Naive thymus-derived CD8-positive, alpha-beta T cell (primary cell): ENCODE measurements at places on chromosomes 11 and 22.

DNA sequence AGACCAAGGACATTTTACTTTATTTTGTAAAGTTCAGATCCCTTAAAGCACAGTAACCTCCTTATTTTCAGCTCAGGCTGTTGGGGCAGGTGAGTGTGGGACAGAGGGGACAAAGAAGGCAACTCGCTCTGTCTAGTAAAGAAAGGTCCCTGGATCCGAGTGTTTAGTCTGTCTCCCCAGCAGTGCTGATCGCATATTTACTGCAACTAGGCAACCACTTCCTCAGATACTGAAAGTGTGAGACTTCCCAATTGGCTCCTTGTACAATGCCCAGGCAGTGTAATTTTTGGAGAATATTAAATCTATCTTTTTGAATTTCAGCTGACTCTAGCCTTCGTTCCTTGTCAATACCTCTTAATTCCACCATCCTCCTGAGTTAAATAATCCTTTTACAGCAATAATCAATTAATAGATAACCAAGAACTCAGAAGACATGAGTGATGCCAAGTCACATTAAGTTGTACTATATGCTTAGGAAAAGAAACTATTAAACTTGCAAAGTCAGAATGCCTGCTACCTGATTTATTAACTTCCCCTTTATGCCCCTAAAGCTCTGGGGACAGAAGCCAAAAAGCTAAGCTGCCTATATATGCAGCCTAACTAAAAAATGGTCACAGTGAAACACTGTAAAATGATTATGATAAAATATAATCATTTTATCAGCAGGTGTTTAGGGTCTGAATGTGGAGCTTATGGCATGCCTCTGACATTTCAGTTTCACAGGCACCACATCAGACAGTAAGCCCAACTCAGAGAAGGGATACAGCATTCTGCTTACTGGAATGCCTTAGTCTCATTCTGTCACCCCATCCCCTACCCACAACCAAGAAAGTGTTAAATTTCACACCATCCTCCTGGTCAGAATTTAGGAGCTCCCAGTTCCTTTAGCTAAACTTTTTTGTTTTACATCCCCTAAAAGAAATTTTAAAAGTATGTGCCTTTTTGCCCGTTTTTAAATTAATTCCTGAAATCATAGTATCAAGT lies 138.7 kb downstream of the TRIM44 start:
- DNase-seq: no peak

DNA sequence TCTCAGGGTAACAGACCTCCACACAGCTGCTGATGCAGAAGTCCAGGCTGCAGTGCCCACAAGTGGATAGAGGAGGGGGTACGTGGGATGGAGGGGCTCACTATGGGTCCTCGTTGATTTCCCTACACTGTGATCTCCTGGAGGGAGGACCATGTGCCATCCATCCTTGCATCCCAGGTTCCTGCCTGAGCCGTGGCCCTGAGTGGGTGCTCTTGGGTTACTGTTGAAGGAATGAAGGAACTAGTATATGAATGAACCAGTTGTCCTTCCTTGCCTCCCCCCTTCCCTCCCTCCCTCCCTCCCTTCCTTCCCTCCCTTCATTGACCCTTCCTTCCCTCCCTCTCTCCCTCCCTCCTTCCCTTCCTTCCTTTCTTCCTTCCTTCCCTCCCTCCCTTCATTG lies 15.4 kb downstream of the APOBEC3B start:
- DNase-seq: no peak

DNA sequence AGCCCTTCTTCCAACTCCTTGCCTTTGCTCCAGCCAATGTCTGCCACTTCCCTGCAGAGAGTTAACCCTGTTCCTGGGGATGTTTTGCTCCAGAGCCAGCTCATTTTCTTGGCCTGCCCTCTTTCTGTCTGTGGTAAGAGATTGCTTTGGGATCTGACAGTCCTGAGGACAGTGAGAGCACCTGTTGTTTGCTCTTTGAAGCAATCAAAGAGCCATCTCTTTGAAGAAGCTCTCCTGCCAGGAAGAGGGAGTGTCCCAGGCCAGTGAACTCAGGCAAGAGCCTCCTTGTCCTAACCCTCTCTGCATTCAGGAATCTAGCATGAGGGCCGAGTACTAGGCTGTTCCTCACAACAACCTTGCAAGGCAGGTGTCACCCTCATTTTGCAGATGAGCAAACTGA lies 42.2 kb downstream of the TRAF6 start:
- no peak for DNase-seq

DNA sequence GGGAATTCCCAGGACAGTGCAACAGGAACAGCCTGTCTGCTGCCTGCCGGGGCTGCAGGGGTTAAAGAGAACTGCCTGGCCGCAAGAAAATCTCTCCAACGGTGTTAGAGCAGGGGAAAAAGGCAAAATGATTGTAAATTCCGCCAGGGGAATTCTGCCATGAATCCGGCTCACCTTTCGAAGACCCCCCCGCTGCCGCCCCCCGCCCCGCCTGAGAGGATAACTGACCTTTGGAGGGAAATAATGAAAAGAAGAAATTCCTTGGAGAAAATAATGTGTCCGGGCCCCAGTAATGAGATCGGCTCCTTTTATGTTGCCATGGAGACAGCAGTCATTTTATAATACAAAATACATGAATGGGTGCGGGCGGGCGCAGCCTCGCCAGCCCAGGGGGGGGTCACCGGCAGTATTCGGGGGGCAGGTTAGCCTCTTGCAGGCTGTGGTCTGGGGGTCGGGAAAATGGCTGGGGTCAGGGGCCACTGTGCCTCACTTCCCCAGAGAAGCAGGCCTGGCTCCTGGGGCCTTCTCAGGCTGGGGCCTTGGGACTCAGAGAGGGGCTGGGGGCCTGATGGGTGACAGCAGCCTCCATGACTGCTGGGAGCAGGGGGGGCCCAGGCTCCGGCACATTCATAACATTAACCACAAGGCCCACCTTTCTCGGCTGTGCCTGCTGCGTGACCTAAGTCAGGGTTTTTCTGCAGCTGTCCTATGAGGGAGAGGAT lies 228.1 kb downstream of the MN1 start:
- no peak for DNase-seq

DNA sequence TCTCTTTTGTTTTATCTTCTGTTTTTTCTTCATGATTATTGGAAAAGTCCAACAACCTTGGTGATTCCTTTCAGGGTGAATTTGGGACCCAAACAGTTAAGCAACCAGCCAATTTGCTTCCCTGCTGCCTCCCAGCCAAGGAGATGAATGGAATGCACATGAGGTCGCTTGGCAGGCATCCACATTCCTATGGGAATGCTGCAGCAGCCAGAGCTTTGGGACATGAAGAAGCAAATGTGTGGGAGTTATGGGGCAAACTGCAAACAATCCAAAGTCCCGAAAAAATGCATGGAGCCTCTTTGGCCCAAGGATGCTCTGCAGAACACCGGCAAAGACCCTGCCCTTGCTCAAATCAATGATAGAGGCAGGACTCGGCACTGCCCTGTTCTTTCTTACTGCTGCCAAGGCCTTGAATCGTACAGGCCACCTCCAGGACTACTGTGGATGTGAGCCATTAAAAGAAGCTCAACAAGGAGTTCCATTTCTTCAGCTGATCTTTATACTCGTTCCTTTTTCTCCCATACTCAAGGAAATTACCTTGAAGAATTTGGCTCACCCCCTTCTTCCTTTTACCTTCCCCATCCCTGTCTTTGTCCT lies 117.3 kb upstream of the TEAD1 start:
- DNase-seq: no peak

GRCh38 chr11:48005831-48006270 lies 25.5 kb downstream of the PTPRJ start:
- DNase-seq: no peak

- DNase-seq: no peak
Measured at GRCh38 chr11:24543771-24544170, 46.9 kb downstream of the LUZP2 start.

DNA sequence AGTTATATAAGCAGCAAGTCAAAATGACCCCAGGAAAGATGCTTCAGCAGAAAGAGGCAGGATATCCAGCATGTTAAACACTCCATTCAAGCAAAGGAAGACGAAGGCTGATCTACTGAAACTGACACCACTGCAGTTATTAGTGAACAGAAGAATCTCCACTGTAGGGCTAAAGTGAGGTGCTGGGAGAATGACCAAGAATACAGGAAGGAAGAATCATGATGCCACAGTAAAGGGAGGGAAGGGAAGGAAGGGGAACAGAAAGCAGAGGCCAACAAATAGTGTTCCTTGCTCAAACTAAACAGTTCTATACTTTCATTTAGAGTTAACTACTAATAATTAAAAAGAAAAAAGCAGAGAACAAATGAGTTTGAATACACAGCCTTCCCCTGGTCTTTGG lies 92.5 kb downstream of the SIK3 start:
- DNase-seq: no peak

DNA sequence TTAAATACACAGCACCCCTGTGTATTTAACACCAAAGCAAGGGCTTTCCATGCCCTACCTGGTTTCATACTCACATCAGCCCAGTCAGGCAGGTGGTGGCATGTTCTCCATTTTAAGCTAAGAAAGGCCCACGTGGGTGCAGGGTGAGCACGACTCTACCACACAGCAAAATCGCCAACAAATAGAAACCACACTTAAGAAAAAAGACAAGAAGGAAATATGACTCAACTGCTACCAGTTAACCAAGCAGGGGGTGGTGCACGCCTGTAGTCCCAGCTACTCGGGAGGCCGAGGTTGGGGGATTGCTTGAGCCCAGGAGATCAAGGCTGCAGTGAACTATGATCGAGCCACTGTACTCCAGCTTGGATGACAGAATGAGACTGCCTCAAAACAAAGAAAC lies 35.2 kb upstream of the TFIP11 start:
- DNase-seq: no peak

- DNase-seq: no peak
Measured at GRCh38 chr22:45775062-45775461, 103.4 kb downstream of the ATXN10 start.

DNA sequence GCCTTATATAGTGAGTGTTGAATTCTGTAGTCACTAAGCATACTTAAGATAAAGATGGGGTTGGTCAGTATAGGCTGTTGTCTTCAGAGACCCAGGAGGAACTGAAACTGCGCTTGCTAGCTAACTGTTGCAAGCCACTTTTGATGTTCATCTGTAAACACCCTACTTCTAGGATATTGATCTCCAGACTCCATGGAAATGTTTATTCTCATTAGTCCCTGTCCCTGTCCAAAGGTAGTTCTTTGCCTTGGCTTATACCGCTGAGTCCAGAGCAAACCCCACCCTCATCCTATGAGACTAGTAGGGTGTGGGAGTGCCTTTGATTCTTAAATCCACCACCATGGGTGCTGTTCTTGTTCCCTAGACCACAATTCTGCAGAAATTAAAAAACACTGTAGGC lies 36.4 kb downstream of the DEPDC5 start:
- no peak for DNase-seq

DNA sequence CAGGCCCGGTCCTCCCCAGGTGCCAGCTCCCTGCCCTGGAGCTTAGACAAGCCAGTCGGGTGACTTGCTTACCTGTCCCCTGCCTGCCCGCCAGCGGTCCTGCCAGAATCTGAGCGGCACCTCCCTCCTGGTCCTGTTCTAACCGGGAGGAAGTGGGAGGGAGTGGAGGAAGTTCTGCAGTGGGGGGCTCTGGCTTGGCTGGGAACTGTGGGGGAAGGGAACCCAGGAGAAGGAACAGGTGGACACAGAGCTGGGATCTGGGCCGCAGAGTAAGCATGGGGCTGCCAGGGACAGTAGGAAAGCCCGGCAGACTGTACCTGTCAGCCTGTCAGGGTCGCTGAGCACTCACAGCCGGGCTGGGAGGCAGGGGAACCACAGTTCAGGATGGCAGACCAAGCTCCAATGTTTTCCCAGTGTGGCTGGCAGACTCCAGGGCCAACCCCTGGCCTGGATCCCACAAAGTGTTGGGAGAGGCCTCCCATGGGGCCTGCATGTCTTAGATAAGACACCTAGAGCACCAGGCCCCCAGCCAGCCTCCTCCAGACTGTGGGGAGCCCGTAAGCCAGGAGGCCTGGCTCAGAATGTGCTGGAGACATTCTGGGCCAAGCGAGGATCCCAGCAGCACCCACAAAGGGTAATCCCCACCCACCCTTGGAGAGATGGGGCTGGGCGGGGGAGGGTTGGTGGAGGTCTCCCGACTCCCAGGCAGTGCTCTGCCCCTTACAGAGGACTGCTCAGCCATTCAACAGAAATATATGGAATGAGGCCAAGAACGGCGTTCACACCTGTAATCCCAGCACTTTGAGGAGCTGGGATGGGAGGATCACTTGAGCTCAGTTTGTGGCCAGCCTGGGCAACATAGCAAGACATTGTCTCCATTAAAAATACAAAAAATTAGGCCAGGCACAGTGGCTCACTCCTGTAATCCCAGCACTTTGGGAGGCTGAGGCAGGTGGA lies 2.3 kb downstream of the CYB5R3 start:
- DNase-seq: no peak

- no peak for DNase-seq
Measured at GRCh38 chr22:42926104-42926503, 69.0 kb upstream of the ARFGAP3 start.

DNA sequence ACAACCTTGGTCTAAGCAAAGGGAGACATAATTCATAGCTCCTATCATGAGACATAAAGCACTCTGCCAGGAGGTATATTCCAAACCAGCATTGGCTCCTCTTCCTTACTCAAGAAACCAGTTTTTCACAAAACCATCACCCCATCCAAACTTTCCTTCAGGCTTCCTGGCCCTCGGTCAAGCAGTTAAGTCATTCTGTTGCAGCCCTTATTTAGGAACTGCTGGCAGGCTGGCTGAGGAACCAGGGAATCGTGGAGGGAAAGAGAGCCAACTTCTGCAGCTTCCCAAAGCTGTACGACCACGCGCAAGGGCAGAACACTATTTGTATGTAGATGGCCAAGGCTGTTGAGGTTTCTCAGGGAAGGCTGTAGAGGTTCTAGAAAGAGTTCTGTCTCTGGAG lies 680 bp downstream of the IFT46 start:
- no peak for DNase-seq

GRCh38 chr11:101133190-101133589 lies 3.6 kb upstream of the PGR start:
- DNase-seq: no peak

DNA sequence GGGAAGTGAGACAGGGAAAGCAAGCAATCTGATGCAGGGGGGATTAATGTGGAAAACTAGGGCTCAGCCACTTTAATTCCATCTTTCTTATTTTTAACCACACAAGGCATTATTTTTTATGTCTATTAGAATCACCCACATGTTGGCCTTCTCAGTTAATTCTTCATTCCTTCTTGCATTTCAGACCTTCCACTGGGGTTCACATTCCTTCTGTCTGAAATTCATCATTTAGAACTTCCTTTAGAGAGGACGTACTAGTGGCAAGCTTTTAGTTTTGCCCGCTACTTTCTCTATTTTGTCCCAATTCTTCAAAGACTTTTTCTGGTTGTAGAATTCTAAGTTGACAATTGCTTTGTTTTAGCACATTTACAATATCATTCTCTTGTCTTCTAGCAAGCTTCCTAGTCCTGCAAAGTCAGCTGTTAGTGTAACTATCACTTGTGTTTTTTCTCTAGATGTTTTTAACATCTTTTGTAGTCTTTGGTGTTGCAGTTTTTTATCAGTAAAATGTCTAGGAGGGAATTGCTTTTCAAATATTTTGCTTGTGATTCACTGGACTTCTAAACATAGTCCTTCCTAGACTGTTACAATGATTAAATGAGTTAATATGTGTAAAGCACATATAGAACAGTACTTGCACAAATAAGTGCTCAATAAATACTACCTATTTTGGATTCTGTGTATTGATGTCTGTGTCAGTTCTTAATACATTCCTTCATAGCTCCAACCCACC lies 5.5 kb upstream of the NNMT start:
- no peak for DNase-seq

GRCh38 chr11:113161711-113162591 lies 152.4 kb upstream of the TTC12 start:
- no peak for DNase-seq
